ENCODE measurements at places on chromosomes 16 and 17.

GRCh38 chr17:11296994-11297393 is 56.0 kb downstream of the SHISA6 start:
- DNase-seq, result no peak

DNA sequence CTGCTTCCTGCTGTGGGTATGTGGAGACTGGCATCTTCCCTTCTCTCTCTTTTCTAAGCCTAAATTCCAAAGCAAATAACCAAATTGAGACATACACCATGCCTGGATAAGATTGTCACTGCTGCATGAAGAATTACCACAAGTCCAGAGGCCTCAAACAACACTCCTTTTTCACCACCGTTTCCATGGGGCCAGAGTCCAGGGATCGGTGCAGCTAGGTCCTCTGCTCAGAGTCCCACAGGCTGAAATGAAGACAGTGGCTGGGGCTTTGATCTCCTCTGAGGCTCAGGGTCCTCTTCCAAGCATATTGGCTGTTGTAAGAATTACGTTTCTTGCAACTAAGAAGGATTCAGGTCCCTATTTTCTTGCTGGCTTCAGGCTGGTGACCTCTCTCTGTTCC is 130.4 kb downstream of the SLC39A11 start:
- no peak for DNase-seq

DNA sequence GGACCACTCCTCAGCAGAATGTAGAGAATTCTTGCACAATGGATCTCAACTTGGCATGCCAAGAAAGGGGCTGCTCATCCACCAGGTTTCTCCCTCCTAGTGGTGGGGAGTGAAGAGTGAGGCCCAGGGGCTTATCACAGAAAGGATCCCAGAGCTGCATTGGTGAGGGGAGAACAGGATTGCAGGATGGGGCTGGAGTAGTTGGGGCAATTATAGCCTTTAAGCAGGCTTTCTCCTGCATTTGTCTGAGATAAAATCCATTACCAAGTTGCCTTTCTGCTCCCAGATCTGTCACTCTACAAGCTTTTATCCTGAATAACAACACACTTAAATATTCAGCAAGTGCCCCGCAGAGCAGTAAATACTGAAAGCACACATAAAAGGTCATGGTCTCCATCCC is 130.8 kb upstream of the CES5A start:
- no peak for DNase-seq

- no peak for DNase-seq
These were observed 212.2 kb upstream of the FOXF1 start for GRCh38 chr16:86297866-86298757.

DNA sequence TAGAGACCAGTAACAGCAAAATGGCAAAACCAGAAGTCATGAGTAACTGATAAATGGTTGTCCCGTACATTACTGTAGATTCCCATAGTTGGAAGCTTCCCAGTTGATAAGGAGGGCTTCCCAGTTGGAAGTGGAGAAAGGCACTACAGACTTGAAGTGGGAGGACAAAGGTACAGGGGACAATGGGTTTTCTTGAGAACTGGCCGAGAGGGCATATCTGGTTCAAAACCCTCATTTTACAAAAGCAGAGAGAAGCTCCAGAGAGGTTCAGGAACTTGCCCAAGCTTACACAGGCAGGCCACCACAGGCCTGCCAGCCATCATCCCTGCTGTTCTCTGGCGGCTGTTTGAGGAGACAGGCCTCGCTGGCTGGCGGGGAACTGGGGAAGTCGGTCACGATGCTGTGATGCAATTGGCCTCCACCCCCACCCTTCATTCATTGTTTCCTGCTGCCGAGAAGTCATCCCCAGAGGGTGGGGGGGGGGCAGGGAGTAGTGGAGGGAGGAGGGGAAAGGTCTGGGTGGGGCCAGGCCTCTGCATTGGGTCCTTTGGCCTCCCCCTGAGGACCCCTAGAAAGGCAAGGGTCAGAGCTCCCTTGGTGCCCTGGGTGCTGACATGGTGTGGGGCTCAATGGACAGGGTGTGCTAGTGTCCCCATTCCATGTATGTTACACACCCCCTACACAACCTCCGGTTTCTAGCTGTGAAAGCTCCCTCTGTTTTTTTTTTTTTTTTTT is 3.0 kb downstream of the UBALD2 start:
- DNase-seq, result peak; percentile 75

- DNase-seq, result no peak
These were observed 27.1 kb downstream of the MEOX1 start for GRCh38 chr17:43634591-43635125.

- DNase-seq, result peak; percentile 59
These were observed 19.7 kb downstream of the MEAK7 start for GRCh38 chr16:84484579-84485254.

DNA sequence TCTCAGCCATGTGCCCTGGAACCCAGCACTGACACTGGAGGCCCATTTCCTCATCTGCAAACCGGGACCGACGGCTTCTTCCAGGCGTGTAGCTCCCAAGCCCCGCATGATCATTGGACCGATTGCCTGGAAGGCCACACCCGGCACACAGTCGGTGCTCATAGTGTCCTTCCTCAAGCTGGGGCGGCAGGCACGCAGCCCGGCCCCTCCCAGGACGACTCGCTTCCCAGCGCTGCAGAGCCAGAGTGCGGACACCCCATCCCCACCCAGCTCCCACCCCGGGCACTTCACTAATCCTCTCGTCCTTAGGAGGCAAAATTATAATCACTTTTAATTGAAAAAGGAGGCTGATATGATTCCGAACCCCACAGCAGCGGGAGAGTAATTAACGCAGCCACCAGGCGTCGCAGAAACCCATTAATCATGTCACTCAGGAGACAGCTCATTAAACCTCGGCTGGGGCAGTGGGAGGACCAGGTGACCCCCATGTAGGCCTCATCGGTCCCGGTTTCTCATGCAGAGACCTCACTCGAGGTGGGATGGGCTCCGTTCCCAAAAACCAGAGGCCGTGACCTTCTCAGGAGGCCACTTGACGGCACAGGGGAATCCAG is 33.1 kb downstream of the ZNF469 start:
- DNase-seq, result no peak

GRCh38 chr17:66661411-66662256 is 173.3 kb upstream of the CACNG5 start:
- DNase-seq, result no peak
